ENCODE measurements at places on chromosomes 2 and 18.
A peak's percentile ranks its signal among the peaks of the same experiment; 100 is the strongest.

DNA sequence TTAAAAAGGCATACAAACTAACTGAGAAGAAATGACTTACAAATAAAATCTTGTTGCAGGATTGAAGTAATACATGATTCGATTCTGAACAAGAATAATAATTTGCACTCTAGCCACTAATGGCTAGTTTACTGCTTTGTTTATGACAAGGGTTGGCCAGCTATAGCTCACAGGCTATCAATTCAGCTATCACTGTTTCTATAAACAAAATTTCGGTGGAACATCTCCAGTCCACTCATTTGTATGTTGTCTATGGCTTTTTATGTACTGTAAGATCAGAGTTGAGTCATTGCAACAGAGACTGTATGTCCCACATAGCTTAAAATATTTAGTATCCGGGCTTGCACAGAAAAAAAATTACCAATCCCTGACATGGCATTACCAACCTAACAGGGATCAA is 543.7 kb upstream of the CNTNAP5 start:
- DNase-seq, result no peak

DNA sequence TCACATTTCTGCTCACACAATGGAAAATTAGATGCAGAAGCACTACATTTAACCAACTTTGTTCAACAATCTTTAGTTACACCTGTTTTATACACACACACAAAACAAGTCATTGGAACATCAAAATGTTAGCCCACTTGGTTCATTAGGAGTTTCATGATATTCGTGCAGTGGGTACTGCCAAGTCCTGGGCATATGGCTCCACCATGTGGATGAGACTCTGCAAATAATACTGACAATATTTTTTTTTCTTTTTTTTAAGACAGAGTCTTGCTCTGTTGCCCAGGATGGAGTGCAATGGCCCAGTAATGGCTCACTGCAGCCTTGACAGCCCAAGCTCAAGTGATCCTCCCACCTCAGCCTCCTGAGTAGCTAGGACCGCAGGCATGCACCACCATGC is 34.5 kb upstream of the GRB14 start:
- no peak for DNase-seq

GRCh38 chr2:86231680-86232372 is 32.6 kb downstream of the MRPL35 start:
- no peak for DNase-seq

DNA sequence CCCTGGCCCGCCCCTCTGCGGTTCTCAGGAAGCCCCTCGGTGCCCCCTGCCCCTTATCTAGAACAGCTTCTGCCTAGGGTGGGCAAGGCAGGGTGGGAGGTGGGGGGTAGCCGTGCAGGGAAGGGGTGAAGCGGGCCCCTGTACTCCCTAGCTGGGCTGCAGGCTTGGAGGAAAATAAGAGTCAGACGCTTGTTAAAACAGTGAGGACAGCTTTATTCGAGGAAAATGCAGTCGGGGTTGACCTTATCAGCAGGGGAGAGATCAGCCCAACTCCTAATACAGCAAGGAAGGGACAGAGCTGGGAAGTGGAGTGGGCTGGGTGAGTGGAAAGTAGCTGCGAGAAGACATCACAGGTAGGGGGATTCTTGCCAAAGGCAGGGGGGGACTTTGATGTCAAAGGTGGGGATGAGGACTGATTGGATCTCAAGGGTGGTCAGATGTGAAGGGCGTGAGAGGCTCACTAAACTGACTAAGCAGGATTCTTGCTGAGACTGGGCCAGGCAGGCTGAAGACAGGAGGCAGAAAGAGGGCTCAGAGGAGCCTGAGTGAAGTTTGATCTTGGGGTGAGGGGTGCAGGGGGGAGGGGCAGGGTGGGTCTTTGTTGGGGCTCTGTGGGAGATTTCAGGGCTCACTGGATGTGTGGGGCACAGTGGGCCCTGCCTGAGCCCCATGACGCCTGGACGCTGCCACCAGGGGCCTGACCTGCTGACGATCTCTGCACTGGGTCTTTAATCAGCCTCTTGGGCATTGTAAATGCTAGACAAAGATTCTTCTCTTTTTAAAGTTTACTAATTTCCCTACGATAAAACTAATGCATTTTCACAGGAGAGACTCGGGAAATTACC is 29.9 kb downstream of the HPCAL1 start:
- DNase-seq, result peak; percentile 2

DNA sequence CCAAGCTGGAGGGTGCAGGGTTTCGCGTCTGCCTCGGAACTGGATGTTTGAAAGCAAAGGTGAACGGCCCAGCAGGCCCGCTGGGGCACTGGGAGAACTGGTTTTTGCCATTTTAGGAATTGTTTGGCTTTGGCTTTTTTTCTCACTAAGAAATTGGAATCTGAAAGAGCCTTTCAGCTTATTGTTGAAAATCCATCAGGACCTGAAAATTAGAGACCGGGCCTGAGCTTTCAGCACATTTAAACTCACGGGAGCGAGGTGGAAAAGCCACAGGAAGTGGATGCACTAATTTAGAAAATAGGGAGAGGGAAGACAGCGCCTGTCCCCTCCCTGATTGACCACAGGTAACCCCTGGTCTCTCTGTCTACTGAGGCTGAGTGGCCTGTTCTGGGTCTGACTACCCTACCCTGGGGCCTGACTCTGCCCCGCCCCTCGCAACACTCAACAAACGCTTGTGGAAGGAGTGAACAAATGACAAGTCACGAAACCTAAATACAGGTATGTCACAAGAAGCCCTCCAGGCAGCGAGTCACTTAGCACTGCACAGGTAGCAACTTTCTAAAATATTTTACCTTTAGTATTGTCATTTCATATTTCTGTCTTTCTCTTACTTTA is 100.3 kb upstream of the MBOAT2 start:
- no peak for DNase-seq

- DNase-seq, result no peak
Measured at GRCh38 chr2:33766175-33766574, 167.1 kb upstream of the FAM98A start.

DNA sequence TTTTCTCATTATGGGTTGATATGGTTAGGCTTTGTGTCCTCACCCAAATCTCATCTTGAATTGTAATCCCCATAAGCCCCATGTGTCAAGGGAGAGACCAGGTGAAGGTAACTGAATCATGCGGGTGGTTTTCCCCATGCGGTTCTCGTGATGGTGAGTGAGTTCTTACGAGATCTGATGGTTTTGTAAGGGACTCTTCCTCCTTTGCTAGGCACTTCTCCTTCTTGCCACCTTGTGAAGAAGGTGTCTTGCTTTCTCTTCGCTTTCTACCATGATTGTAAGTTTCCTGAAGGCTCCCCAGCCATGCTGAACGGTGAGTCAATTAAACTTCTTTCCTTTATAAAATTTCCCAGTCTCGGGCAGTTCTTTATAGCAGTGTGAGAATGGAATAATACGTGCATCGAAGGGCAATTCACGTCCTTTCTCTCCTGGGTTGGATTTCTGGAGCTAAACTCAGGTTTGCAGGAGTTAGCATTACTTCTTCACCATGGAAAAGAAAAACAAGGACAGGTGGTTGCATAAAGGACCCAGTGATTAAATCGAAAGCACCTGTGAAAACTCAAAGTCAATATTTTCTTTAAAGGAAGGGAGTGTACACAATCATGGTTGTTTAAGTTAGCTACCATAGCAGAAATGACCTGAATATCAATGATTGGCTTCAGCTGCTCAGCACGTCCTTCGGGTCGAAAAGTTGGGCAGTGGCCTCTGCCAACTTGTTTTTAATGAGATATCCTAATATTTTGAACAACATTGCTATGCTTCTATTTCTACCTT is 54.1 kb downstream of the CDC42EP3 start:
- peak; percentile 86 for DNase-seq

DNA sequence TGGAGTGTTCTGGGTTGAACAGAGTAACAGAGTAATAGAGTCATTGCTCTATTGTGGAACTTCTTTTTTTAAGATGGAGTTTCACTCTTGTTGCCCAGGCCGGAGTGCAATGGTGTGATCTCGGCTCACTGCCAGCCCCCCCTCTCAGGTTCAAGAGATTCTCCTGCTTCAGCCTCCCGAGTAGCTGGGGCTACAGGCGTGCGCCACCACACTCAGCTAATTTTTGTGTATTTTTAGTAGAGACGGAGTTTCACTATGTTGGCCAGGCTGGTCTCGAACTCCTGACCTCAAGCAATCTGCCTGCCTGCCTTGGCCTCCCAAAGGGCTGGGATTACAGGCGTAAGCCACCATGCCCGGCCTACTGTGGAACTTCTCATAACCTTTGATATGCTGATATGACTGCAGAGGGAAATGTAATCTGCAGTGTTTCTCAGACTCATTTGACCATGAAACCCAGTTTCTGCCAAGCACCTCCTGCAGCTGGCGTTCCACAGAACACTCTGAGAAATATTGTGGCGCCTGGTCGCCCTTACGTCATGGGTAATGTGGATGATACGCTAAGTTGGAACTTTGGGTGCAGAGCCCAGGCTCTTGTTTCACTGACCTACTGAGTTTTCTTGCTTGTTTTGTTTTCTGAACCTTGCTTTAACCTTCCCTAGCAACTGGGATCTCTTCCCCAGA is 213.8 kb downstream of the BCL2 start:
- DNase-seq, result no peak

- peak; percentile 12 for DNase-seq
Measured at GRCh38 chr2:222305516-222306392, 7.0 kb upstream of the PAX3 start.

GRCh38 chr2:24020244-24020643 is 10.4 kb downstream of the MFSD2B start:
- DNase-seq, result no peak

DNA sequence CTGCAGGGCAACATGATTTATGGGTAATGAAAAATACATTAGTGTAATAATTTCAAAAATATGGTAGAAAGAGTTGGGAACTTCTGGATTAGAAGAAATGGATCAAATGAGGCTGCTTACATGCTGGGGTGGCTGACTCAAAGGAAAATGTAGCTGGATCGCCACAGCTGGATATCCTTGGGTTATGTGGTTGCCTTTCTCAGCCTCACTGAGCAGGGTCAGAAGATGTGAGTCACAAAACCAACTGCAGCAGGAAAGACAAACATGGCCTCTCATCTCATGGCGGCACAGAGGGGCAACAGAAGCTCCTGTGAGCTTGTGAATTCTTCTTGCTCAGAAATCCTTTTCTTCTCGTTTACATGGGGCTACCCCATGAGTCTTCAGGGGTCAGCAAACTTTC is 317.1 kb upstream of the SPRED2 start:
- DNase-seq, result no peak

GRCh38 chr2:38608755-38609154 is 6.0 kb upstream of the HNRNPLL start:
- no peak for DNase-seq

DNA sequence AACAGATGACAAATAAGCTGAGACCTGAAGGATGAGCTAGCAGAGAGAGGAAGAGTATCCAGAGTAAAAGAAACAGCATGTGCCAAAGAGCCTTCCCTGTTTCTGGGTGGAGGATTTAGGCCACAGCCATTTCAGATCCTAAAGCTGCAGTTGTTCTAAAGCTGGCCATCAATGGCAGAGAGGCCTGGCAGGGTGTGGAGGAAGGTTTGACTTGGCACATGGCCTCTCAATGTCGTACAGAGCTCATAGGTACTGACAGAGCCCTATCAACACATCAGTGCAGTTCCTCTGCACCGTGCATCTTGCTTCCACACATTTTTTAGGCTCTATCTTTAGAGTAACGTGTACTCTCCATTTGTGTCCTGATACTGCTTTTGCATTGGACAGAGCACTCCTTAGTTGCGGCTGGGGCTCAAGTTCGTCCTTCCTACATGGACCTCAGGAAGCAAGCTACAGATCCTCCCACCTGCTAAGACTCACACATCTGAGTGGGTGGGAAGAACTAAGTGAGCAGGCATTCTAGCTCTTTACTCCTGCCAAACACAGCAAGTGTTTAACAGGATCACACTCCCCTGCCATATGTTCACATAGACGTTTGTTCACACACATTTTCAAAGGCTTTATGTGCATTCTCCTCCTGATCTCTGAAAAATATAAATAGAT is 3.0 kb upstream of the CHMP3 start:
- DNase-seq, result peak; percentile 21

DNA sequence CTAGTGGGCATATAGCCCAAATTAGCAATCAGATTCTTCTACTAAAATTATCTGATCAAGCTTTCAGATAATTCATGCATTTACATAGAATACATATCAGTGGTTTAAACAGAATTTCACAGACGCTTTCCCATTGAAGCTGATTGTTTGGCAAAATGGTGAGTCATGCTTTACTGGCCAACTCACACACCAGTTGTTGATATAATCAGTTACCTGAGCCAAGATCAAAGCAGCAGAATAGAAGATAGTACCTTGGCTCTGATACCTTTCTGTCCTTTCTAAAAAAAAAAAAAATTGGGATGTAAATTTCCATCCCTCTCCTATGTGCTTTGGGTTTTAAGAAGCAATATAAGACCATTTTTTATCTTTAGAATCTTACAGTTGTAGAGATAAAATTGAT is 178.0 kb downstream of the MCFD2 start:
- peak; percentile 74 for DNase-seq

- no peak for DNase-seq
Measured at GRCh38 chr2:29082804-29083495, 8.6 kb upstream of the PCARE start.

DNA sequence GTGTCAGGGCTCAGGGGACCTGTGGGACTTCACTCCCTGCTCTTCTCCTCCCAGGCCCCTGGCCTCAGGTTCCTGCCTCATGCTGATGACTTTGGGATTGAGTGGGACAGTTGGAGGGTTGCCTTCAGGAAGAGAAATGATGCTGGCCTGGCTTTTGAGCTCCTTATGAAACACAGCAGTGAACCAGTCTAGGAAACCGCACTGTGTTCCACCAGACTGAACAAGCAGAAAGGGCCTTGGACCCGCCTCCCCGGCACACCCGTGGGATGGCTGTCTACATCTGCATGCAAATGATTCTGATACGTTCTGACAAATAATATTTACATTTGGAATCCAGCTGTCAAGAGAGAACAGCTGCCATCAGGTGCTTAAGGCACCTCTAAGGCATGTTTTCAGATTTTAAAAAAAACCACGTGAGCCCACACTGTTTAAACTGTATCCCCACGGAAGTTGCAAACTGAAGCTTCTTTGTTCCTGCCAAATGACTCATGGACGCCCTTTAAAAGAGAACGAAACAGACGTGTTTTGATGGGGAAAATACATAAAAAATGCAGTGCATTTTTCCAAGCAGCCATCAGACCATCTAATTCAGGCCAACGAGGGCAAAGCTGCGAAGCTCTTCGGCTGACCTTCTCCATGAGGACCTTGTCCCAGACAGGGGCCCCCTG is 27.6 kb upstream of the ASAP2 start:
- DNase-seq, result peak; percentile 92

DNA sequence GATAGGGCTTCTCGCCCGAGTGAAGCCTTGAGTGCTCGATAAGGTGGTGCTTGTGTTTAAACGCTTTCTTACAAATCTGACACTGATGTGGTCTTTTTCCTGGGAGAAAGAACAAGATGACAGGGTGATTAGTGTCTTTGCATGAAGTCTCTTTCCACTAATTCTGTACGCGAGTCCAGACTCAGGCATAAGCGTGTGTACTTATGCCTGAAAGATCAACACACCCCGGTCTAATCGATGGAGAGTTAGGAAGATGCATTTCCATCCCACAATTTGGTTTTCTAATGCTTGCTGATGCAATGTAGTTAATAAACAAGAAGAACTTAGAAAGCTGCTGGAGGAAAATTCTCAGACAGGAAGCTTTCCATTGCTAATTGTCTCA is 130.0 kb downstream of the ZEB2 start:
- DNase-seq, result no peak

- peak; percentile 8 for DNase-seq
Measured at GRCh38 chr2:216491793-216492596, 6.6 kb upstream of the RPL37A start.
